Gastroesophageal sphincter (tissue), 4 donors: ENCODE measurements at places on chromosomes 7 and 10. TPM values are rescaled to one million over a fixed set of nuclear protein-coding genes. Genes with fewer than 3 reads are reported as not detected.

DNA sequence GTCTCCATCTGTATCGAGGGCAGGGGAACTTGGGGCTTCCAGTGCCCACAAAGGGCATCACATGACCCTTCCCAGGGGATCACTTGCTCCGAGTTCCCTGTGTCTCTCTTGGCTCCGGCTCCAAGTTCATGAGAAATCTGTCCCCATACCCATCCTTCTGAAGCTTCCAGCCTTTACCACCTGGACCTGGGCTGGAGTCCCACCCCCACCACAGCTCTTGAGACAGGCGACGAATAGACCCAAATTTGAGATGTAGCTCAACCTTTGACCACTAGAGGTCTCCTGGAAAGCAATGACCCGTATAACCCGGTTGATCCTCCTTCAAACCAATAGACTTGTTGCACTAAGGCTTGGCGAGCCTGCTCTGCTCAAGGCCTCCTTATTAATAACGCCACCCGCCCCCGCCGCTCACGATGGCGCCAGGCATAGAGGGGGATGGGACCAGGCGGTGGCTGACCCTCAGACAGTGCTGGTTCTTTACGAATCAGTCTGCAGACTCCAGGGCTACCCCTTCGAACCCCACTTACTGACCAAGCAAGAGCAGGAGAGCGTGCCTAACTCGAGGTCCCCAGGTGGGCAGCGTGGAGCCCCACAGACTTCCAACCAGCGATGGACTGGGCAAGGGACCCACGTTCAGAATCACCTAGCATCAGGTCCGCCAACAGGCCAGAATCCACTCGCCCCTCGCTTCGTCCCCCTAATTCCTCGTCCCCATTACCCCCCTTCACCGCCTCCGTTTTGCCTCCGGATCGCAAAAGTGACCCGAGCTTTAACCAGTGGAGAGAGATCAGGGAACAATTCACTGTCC lies 4.4 kb upstream of the ARID5B start:
- peak; percentile 69 for ATAC-seq

DNA sequence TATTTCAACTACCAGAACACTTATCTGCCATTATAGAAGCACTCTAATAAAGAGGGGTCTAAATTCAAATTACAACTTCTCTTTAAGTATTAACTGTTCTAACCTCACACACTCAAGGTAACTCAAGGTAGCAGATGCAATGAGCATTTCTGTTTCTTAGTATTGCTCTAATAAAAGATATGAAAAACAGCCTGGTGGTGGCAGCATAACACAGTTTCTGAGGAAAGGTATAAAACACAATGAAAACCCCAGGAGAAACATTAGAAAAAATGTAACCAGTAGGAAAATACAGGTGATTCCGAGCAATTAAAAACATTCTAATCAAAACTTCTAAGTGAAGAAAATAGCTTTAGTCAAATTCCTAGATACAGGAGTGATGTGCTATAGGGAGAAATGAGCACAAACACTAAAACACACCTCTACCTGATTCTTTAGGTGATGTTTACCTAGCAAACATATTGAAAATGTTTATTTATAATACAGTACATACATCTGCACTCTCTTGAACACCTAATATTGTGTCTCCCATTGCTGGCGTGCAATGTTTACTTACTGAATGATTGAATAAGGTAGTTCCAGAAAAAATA lies 3.5 kb downstream of the MKRN1 start:
- no peak for ATAC-seq

STRIP2 gene
- 2.6 TPM for total RNA-seq

SNCG gene
- total RNA-seq: 24.1 TPM

DNA sequence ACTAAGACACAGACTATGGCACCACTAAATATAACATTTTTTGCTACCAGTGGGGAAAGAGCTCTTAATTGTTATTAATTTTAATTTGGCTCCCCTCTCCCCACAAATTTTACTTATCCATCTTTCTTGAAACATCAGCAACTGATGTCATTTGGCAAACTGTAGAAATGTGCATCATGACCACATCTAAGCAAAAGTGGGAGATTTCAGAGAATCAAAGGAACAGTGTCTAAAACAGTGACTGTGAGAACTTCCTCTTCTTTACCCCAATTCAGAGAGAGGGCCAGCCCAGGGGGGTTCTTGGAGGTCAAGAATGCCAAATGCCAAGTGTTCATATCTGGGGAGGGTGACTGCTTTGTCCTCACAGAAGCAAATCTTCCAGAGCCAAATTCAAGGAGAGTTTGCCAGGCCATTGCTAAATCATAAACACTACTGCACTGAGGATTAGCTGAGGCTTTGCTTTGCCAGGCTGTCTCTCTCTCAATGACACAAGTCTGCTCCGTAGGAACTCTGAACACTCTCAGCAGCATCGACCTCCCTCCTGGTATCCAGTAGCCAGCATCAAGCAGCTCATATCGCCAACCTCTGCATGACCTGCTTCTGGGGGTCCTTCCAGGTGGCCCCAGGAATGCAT lies 65.6 kb downstream of the ITIH5 start:
- ATAC-seq: peak; percentile 71

GRCh38 chr7:45890902-45891461 lies 2.7 kb downstream of the IGFBP1 start:
- ATAC-seq: no peak

ADCYAP1R1 gene
- total RNA-seq: 13.9 TPM

DNA sequence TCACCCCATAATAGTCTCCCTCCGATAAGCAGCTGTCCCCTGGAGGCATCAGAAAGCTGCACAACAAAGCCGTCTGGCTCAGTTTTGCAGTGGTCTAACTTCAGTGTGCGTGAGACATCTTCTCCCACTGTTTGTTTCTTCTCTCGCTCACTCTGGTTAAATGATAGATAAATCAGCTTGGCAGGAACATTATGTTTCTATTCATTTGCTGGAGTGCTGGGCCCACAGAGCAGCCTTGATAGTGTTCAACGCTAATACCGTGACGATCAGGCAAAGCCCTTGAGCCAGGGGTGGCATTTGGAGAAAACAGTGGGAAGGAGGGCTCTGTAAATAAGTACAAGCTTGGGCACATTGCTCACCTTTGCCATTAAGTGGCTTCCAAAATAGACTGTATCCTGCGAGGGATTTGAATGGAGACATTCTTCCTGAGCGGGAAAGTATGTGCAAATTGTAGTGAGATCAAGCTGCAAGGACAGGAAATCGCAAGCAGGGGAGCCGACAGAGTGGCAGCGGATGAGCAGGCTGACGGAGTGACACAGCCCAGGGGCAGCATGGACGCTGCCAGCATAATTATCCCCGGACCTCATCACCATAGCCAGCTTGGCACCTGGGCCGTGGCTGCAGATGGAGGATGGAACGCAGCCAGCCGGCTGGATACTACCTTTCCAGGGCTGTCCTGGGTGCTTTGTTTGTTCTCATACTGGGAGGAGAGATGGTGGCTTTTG lies 256.8 kb upstream of the FZD8 start:
- no peak for ATAC-seq

- no peak for ATAC-seq
Observed at GRCh38 chr7:24227068-24227467, 56.9 kb upstream of the NPY start.

DNA sequence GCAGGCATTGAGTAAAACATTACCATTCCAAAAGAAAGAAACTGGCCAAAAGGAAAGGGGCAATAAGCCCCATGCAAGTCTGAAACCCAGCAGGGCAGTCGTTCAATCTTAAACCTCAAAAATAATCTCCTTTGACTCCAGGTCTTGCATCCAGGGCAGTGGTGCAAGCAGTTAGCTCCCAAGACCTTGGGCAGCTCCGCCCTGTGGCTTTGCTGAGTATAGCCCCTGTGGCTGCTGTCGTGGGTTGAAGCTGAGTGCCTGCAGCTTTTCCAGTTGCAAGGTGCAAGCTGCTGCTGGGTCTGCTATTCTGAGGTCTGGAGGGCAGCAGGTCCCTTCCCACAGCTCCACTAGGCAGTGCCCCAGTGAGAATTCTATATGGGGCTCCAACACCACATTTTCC lies 580.1 kb upstream of the AUTS2 start:
- no peak for ATAC-seq

- ATAC-seq: no peak
Observed at GRCh38 chr7:87545760-87546159, 54.9 kb downstream of the ABCB1 start.

IGFBP3 gene
- 112 TPM for total RNA-seq

MOGAT3 gene
- total RNA-seq: not detected

DNA sequence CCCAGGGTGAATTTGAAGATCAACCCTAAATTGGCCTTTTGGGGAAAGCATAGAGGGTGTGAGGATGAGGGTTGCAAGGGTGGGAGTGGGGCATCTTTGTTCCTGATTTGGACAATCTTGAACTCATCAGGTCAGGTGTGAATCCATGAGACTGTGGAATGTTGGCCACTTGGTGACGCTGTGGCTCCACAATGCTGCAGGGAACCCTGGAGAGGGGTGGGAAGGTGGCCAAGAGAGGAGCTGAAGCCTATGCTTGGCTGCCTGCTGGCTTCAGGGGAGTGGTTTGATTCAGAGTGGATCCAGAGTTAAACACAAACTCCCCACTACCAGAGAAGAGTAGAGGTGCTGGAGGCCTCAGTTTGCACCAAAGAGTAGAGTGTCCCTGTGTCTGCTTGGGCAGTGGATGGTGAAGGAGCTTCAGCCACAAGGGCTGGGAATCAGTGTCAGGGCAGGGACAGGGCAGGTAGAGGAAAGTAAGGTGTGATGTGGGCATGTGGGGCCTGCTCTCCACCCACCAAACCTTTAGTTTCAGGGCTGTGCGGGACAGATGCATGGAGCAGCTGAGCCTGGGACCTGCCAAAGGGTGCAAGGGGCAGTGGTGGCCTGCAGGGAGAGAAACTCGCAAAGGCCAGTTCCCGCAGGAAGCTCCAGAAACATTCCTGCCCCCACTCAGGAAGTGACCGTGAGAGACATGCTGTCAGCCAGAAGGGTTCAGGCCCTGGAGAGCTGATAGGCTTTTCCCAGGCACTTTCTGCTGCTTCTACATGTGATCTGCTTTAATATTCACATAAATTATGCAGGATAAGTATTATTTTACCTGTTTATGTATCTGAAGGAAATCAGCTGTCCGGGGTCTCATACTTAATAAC lies 81.0 kb upstream of the PRSS58 start:
- ATAC-seq: no peak

DNA sequence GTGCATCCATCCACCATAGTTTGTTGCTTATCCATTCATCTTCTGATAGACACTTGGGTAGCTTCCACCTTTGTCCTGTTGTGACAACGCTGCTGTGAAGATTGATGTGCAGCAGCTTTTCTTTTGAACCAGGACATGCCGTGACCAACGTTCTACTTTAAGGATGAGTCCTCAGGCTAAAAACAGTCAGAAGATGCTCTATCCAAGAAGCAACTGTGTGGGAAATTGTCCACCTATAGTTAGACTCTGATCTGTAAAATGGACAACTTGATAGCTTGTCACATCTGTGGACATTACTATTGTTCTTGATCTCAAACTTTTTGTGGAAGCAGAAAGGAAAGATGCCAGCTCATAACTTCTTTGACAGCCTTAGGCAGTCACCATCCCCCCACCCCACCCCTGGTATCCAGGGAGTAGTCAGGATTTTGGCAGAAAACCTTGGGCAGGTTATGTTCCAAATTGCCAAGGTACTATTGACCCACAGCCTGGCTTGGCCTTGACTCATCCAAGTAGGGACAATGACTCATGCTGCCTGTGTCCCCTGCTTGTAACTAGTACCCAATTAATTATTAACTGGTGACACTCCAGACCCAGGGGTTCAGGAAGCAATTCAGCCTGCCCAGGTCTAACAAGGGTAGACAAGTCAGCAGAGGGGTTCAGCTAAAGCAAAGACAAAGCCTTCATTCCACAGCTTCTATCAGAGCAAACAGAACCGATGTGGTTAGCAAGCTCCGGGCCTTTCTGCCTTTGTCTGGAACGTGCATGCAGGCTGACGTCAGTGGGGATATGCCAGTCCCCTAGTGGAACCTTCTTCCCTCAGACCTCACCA lies 99.6 kb upstream of the ANLN start:
- no peak for ATAC-seq

XRCC2 gene
- 0.54 TPM for total RNA-seq

- ATAC-seq: no peak
Observed at GRCh38 chr7:157985636-157986035, 602.0 kb downstream of the PTPRN2 start.

DNA sequence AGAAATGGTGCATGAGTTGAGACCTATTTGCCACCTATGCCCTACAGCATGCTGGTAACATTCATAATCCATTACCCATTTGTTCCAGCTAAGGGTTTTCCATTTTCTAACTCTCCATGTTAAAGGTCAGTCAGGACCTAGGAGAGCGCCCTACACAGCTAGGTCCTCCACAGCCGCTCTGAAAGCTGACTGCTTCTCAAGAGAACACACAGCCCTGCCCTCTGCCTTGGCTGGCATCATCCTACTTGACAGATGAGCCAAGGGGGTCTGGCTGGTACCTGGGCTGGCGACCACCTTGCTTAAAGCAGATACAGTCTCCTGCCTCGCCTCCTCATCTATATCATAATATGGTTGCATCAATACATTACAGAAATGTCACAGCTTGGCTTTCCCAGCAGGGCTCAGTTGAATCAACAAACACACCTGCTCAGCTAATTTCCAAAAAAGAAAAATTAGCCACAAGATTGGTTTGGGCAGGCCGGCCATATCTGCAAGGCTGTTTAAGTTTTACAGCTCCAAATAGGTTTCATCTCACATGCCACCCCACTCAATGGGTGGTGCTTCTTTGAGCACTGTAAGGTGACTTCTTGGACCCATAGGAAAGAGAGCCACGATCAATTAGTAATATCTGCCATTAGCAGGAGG lies 17.3 kb downstream of the TLL2 start:
- no peak for ATAC-seq

DNA sequence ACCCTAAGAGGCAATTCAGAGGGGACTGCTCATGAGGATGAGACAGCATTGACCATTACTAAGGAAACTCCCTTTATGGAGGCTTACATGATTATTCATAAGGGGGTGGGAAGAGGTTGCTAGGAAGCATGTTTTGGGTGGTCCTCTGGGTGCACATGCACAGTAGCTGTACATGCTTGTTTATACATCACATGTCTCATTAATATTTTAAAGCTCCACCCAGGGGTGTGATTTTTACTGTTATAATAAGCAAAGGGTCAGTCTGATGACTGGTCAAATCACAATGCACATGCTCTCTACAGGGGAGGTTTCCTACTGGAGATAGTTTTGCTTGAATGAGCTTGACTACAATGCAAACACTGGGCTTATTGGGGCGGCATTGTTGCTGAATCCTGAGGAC lies 23.8 kb upstream of the PPP1R9A start:
- ATAC-seq: no peak

DNA sequence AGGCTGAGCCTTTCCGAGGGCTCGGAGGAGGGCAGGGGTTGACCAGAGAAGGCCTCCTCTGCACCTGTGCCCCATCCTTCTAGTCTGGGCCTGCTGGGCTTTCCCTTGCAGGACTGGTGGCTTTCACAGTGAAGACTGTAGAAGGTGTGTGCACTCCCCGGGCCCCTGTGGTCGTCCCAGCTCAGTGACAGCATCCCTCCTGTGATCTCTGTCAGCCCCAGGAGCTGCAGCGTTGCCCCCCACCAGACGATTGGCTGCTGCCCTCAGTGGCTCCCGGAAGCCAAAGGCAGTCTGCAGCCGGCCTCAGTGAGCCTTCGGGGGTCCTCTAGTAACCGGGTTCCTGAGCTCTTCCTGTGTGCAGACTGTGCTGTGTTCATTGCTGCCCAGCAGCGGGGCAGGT lies 69.4 kb upstream of the EN2 start:
- ATAC-seq: no peak
